ENCODE measurements at places on chromosomes 1 and 21.

- no peak for DNase-seq
Measured at GRCh38 chr1:186154651-186155050, 220.4 kb downstream of the TPR start.

- DNase-seq = peak; percentile 78
Measured at GRCh38 chr1:111346089-111346885, 55.6 kb downstream of the CHIA start.

- no peak for DNase-seq
Measured at GRCh38 chr1:1132956-1133750, 17.3 kb upstream of the C1orf159 start.

- no peak for DNase-seq
Measured at GRCh38 chr1:25978403-25978802, 19.5 kb downstream of the PAFAH2 start.

DNA sequence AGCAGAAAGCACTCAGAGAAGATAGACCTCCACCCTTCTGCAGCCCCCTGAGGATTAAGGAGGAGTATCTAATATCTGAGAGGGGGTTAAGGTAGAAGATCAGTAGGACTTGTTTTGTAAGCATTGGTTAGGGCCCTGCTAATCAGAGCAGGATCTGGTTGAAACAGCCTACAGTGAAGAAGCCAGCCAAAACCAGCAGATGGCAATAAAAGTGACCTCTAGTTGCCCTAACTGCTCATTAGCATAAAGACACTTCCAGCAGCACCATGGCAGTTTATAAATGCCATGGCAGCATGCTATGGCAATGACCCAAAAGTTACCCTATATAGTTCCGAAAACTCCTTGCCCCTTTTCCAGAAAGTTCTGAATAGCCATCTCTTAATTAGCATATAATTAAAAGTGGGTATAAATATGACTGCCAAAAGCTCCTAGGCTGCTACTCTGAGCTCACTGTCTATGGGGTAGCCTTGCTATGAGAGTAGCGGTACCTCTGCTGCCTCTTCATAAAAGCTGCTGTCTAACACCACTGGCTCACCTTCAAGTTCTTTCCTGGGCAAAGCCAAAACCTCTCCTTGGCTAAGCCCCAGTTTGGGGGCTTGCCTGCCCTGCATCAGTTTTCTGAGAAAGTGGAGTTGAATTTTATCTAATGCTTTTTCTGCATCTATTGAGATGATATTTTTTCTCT, 254.2 kb downstream of the PAPPA2 start:
- no peak for DNase-seq

Measured in activated naive CD4-positive, alpha-beta T cell treated with anti-CD3 and anti-CD28 coated beads, Interleukin-2, amount 50 U/mL, for 72 hours (primary cell).